ENCODE measurements at places on chromosomes 13 and 19. TPM values are rescaled to one million over a fixed set of nuclear protein-coding genes. Genes with fewer than 3 reads are reported as not detected.

The TNFSF13B gene
- total RNA-seq = not detected

The CGB8 gene
- total RNA-seq = 5.3 TPM

The OR7D4 gene
- not detected for total RNA-seq

The CYP2S1 gene
- total RNA-seq = 32.0 TPM

The ZSCAN5C gene
- total RNA-seq = not detected

The THSD8 gene
- total RNA-seq = 13.2 TPM

The MUC16 gene
- total RNA-seq = 0.08 TPM

The MTUS2 gene
- not detected for total RNA-seq

The FCGBP gene
- 1.3 TPM for total RNA-seq

The MYBPC2 gene
- total RNA-seq = not detected

The PRODH2 gene
- total RNA-seq = 0.66 TPM

The IL27RA gene
- 11.9 TPM for total RNA-seq

The PINLYP gene
- 0.34 TPM for total RNA-seq

The NEK5 gene
- total RNA-seq = 0.14 TPM

The PTH2 gene
- total RNA-seq = not detected

The PEAK3 gene
- total RNA-seq = not detected

The KLHL1 gene
- total RNA-seq = not detected

All from A549 treated with DMSO at 1 μM for 4 hours (cell line).